Midbrain (tissue), 1 donor: ENCODE measurements at places on chromosomes 7 and 10.

- DNase-seq: no peak
Measured at GRCh38 chr10:68086910-68087684, 12.0 kb upstream of the HERC4 start.

GRCh38 chr10:117431160-117431559, 55.9 kb upstream of the PDZD8 start:
- DNase-seq: no peak

DNA sequence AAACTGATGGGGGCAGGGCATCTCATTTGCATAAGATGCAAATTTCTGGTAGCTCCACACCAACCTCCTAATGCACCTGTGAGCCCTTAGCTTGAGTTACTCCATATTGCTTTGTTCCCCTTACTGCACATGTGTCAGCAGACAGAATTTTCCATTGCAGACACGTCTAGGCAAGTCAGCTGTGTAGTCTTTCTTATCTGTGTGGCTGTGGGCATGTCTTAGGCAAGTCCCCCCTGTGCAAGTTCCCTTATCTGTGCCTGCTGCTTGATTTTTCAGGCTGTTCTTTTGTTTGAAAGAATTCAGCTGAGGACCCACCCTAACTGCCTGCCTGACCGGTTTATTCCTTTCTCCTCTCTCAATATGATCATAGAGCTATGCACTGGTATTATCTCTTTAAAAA, 28.5 kb upstream of the TRIM24 start:
- DNase-seq: no peak

DNA sequence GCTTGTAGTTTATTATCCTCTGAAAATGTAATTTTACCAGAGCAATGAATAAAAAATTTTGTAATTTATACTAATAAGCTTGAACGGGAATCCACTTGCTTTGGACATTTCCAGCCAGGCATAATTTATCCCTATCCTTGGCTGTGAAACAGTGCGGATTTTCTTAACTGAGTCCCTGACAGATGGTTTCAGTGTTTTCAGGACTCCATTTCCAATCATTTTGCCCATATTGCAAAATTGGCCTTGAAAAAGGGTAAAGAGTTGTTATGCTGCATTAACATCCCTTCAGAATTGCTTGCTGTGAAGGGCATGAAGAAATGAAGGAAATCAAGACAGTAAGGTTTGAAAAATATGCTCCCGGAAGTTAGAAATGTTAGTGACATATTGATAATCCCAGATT, 57.7 kb downstream of the NXPH1 start:
- no peak for DNase-seq

- no peak for DNase-seq
Measured at GRCh38 chr10:62779487-62780248, 24.9 kb upstream of the ADO start.

DNA sequence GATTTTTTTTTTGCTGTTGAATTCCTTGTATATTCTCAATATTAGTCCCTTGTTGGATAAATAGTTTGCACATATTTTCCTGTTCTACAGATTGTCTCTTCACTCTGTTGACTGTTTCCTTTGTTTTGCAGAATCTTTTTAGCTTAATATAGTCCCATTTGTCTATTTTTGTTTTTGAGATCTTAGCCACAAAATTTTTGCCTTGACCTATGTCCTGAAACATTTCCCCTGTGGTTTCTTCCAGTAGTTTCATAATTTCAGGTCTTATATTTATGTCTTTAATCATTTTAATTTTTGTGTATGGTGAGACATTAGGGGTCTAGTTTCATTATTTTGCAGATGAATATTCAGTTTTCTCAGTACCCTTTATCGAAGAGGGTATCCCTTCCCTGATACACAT, 92.7 kb downstream of the LANCL2 start:
- no peak for DNase-seq

DNA sequence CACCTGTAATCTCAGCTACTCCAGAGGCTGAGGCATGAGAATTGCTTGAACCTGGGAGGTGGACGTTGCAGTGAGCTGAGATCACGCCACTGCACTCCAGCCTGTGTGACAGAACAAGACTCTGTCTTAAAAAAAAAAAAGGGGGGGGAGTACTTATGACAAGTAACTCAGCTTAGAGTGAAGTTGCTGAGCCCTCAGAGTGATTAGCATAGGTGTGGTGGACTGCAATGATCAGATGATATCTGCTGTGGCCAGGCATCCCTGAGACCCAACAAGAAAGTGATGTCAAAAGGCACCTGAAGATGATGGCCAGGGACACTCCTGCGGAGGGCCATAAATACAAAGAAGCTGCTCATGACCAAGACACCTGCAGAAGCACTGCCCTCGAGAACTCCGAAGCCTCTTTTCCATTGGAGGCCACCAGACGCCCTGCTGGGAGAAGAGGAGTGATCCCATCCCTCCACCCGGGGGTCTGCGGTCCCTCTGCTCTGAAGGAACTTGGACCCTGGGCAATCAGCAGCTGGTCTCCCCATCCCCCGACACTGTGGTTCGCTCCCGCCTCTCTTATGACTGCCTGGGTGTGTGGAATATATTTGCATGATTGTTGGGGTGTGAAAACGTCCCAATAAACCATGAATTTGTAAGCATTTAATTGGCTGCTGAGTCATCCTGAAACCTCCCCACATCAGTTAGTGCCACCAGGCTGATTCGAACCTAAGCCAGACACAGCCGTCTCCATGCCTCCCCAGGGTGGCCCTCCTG, 46.0 kb downstream of the RASGEF1A start:
- DNase-seq: no peak

- DNase-seq: no peak
Measured at GRCh38 chr7:96088579-96088978, 233.3 kb downstream of the SLC25A13 start.

DNA sequence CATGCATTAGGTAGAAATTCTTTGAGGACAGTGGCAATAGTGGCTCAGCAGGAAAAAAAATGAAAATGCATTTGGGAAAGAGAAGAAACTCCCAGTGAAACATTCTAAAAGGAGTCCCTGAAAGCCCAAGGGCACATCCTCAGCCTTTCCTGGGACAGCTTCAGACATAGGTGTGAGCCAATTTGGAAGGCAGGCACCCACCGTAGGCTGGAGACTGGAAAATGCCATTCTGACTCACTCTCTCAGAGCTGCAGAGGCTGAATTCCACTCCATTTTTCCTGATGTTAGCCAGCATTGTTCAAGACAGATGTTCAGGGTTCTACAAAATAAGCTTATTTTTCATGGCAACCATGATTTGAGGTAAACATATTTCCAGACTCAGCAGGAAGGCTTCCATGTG, 379.0 kb upstream of the FZD8 start:
- no peak for DNase-seq

DNA sequence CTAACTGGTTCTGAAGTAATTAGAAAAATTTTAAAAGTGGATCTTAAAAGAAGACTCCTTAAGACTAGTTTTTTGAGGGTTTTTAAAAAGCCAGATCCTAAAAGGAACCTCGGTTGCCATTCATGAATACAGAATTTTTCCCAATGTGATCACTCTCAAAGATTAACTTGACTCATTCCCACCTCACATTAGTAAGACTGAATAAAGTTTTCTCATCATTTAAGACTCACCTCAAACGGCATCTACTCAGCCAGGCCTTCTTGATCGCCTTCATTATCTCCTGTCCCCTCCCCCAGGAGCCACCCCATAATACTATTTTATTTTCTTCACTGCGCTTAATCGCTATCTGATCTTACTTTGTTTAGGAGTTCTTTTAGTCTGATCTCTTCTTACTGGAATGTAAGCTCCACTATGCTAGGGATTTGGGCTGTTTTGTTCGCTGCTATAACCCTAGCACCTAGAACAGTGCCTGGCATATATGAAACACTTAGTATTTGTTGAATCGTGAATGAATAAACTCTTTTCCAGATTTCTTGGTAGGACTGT, 55.9 kb upstream of the PCGF5 start:
- peak; percentile 14 for DNase-seq

DNA sequence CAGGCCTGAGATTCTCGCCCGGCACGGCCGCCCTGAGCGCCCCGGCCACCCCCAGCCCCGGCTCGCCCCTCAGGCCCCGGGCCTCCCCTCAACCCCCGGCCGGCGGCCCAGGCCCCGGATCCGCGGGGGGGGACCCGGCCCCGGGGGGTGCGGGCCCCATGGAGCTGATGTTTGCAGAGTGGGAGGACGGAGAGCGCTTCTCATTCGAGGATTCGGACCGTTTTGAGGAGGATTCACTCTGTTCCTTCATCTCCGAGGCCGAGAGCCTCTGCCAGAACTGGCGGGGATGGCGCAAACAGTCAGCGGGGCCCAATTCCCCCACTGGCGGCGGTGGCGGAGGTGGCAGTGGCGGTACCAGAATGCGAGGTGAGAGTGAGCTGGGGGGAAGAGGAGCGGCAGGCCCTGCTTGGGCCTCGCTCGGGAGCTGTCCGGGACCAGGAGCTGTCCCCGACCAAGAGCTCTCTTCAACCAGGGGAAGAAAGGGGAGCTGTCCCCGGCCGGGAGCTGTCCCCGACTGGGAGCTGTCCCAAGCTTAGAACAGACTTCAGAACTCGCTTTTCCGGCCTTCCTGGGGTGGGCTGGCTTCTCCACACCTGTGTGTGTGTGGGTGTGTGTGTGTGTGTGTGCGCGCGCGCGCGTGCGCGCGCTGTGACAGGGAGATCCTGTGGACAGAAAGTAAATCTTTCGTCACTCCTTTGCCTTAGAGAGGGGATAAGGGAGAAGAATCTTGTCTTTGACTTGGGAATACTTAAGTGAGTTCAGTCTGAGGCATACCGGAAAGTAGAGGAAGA, 510 bp downstream of the ZSWIM8 start:
- no peak for DNase-seq

DNA sequence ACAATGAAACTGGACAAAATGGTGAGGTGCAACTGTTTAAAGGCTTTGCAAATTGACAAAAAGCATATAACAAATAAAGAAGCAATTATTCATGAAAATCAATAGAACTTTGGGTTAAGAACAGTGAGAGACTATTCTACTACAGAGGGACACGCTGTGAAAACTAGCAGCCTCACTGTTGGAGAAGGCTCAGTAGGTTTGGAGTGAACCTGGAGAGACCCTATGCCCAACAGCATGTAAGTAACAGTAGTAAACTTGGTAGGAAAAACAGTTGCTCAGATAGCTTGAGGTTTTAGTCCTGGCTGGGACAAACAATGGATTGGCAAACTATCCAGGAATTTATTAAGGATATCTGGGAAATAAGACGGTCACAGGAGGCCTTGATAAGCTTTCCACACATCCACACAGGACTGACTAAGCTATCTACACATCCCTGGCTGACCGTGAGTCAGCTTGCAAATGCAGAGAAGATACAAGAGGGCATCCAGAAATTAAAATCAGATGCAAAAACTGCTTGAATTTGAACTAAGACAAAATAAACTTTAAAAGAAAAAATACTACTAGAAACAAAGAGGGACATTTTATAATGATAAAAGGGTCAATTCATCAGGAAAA, 15.9 kb downstream of the FAM149B1 start:
- DNase-seq: no peak

DNA sequence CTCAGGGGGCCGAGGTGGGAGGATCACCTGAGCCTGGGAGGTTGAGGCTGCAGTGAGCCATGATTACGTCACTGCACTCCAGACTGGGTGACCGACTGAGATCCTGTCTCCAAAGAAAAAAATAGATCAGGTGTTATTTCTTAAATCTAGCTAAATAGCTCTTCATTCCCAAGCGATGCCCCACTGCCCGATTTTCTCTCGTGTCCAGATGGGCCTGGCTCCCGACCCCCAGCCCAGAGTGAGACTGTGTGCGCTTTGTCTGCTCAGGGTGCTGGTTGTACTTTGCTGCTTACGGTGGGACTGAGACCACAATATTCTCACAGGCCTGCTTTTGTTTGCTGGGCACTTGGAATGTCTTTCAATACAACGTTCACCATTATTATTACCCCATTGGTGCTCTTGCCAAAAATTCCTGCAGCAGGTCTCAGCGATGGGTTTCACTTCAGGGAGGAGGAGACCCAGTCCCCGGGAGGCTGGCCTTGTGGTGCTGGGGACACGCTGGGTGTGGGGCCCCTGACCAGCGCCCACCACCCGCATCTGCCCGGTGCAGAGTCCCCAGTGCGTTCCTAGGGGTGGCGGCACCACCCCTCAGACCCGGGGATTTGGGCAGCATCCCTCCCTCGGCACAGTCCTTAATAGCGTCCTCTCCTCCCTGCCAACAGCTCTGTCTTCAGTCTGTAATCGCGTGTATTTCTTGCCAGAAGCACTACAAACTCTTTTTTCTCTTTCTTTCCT, 20.4 kb upstream of the DPYSL4 start:
- no peak for DNase-seq

DNA sequence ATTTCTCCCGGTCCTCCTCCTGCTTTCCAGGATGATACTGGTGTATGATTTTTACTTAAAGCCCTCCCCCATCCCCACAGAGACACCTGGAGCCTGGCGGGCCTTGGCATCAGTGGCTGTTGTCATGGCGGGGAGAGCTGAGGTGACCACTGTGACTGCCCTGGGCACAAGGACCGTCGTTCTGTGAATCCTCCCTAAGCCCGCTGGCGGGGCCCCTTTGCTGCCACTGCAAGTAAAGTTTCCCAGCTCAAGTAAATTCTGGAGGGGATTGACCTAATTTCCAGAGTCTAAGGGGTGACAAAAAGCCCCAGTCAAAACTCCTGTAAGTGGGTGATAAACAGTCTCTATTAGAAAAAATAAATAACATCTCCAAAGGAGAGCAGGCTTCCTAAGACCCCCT, 393.2 kb upstream of the PODXL start:
- no peak for DNase-seq
